Caudate nucleus (tissue), 63 donors: ENCODE measurements at places on chromosomes 1 and 21.

GRCh38 chr1:168799927-168800605 is 71.1 kb upstream of the DPT start:
- DNase-seq: no peak

DNA sequence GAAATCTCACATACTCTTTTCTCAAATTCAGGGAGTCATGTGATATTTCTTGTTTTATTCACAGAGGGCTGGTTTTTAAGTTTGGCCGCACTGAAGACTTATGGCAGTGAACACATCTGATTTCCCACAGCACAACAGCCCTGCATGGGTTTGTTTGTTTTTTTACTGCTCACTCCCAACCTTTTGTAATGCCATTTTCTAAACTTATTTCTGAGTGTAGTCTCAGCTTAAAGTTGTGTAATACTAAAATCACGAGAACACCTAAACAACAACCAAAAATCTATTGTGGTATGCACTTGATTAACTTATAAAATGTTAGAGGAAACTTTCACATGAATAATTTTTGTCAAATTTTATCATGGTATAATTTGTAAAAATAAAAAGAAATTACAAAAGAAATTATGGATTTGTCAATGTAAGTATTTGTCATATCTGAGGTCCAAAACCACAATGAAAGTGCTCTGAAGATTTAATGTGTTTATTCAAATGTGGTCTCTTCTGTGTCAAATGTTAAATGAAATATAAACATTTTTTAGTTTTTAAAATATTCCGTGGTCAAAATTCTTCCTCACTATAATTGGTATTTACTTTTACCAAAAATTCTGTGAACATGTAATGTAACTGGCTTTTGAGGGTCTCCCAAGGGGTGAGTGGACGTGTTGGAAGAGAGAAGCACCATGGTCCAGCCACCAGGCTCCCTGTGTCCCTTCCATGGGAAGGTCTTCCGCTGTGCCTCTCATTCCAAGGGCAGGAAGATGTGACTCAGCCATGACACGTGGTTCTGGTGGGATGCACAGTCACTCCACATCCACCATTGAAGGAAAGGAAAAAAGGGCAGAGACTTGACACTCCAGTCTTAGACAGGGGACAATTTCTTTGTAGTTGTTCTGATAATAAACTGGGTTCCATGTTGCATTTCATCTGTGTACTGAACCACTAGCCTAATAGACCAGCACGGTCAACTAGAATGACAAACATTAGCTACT is 22.8 kb downstream of the TMEM50A start:
- no peak for DNase-seq

DNA sequence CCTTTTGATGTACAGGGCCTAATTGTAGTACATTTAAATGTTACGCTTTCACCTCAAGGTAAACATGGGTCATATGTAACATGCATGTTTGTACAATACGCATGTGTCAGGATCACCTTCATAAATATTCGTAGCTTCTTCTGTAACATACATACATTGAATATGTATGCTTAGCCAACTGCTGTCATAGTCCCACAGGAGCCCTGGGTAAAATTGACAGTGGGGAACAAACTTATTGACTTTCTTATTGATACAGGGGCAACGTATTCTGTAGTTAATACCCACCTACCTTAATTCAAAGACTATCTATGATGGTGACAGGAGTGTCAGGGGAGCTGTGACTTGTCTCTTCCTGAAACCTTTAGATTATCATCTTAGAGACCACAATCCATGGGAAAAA is 3.7 kb upstream of the REN start:
- DNase-seq: no peak

- DNase-seq: no peak
Observed at GRCh38 chr1:111989531-111990025, at the start of gene KCND3. TSS of gene KCND3 (minus strand) at chr1:111989668.

DNA sequence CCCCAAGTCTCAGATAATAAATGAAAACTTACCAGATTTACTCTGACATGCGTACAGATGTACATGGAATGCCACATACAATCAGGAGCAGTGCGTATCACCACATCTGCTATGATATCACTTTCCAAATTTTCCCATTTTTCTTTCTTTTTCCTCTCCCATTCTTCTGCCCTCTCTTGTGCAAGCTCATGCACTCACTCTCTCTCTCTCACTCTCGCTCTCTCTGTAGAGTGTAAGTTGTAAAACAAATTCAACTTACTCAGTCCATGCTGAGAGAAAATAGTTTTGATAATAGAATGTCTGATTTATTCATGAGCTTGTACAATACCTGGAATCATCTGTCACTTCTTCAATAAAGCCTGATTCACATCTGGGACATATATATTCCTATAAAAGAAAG is 35.3 kb downstream of the RNF115 start:
- no peak for DNase-seq
